Placental epithelial cell (primary cell): ENCODE measurements at places on chromosomes 7 and 10. TPM values are rescaled to one million over a fixed set of nuclear protein-coding genes. Genes with fewer than 3 reads are reported as not detected.

DDX21 gene
- 16.5 and 34.3 TPM in 2 replicates for total RNA-seq

VSTM4 gene
- not detected in 2 replicates for total RNA-seq

OR6V1 gene
- total RNA-seq: not detected in 2 replicates

ACSM6 gene
- total RNA-seq: not detected in 2 replicates

PNLIP gene
- not detected in 2 replicates for total RNA-seq

MSS51 gene
- total RNA-seq: 1.1 and 1.6 TPM in 2 replicates

FAM204A gene
- 28.7 and 52.6 TPM in 2 replicates for total RNA-seq

NKX1-2 gene
- not detected in 2 replicates for total RNA-seq

AGAP6 gene
- total RNA-seq: 2.7 and 3.6 TPM in 2 replicates

ZNF488 gene
- total RNA-seq: 2.7 and 5.0 TPM in 2 replicates

SYT15 gene
- total RNA-seq: 0.22 and 0.39 TPM in 2 replicates
